ENCODE measurements at places on chromosomes 2 and 18. TPM values are rescaled to one million over a fixed set of nuclear protein-coding genes. Genes with fewer than 3 reads are reported as not detected.

DNA sequence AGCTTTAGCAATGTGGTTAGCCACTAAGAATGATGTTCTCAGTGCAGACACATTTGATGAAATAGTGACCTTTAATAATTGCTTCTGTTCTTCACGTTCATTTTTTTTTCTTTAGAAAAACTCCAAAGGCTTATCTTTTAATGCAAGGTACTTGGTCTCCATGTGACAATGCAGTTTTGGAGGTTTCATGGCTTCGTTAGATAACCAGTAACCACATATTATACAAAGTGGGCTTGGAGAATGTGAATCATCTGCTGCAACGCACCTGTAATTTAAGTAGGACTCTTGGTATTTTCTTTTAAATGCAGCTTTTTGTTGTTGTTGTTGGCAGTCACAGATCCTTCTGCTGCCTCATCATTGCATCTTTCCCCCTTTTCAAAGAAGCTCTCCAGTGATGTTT is 1606.3 kb downstream of the SUCLG1 start:
- no peak for DNase-seq

GRCh38 chr18:47928466-47928865 is 2.0 kb downstream of the SMAD2 start:
- no peak for DNase-seq

DNA sequence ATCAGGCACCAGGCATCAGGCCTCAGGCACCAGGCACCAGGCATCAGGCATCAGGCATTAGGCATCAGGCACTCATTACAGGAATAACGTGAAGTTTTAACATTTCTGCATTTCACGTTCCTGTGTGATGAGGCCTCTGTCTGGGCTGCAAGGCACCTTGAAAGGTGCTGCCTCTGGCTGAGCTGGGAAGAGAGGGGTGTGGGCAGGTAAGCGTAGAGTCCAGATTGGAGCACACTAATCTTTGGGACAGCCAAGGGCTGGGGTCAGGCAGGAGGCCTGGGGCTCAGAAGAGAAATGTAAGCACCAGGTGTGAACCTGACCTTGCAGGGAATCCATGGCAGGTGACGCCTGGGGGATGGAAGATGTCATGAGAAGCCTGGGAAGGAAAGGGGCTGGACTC is 25.3 kb upstream of the SNTG2 start:
- no peak for DNase-seq

The UPP2 gene
- total RNA-seq = not detected

DNA sequence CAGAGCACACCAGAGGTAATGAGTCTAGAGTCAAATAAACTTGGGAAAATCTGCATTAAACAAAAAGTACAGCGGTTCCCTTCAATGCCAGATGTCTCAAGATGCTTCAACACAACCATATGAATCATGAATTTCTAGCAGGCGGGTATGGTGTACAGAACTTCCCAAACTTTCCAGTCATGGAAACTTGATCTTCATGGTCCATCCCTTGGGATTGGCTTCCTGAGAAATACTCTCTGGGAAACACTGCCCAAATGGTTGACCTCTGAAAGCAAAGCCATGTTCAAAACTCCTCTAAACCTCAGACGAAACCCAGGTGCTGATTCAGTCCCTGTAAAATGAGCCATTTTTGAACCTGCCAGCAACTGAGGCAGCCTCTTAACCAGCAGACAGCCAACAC is 16.4 kb upstream of the TMEM247 start:
- DNase-seq = no peak

DNA sequence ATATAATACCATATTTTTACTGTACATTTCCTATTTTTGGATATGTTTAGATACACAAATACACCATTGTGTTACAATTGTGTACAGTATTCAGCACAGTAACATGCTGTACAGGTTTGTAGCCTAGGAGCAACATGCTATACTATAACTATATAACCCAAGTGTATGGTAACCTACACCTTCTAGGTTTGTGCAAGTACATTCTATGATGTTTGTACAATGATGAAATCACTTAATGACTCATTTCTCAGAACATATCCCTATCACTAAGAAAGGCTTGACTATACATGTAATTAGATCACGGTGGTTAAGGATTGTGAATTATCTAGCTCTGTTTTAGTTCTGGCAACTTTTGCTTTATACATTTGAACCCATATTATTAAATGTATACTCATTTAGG is 31.3 kb downstream of the NPHP1 start:
- DNase-seq = no peak

DNA sequence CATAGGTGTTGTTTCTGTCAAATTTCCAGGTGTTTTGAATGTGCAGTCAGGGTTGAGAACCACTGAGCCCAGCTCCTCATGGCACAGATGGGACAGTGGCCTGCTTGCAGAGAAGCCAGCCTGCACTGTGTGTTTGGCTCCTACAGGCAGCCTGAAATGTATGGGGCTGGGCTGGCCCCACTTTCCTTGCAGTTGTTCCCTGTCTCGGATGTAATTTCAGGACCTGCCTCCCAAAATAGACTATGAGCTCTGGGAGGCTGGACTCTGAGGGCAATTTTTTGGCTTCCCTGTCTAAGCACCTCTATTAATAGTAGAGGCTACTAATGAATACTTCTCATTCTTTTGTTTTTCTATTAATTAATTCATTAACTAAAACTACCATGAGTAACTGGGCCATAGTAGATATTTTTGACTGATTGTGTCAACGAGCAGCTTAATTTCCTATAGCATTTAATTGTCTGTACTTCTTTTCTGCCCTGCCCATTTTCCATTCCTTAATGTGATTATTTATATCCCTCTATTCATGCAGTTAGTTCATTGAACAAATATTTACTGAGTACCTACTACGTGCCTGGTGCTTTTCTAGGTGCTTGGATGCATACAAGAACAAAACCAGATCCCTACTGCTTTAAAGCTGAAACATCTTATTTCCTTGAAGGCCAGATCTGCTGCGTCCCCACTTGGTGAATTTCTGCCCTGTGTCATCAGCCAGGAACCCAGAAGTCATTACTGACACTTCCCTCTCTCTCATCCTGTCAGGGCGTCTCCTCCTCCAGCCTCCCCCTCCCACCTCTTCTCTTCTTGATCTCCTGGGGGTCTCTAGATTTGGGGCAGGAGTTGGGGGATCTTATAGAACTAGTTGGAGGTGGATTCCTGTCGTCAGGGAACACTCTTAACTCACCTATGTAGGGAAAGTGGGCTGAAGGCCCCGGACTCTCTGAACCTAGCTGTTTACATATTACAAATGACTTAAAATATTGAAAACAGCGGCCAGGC is 16.3 kb downstream of the DYSF start:
- DNase-seq = peak; percentile 47

The DNAH7 gene
- 0.27 TPM for total RNA-seq

The PLCL1 gene
- total RNA-seq = 101 TPM

- DNase-seq = no peak
Observed at GRCh38 chr2:96241227-96241626, 24.6 kb downstream of the TMEM127 start.

- DNase-seq = no peak
Observed at GRCh38 chr2:27956888-27957287, 66.4 kb downstream of the BABAM2 start.

GRCh38 chr2:186780701-186781316 is 68.2 kb downstream of the ZSWIM2 start:
- DNase-seq = no peak

DNA sequence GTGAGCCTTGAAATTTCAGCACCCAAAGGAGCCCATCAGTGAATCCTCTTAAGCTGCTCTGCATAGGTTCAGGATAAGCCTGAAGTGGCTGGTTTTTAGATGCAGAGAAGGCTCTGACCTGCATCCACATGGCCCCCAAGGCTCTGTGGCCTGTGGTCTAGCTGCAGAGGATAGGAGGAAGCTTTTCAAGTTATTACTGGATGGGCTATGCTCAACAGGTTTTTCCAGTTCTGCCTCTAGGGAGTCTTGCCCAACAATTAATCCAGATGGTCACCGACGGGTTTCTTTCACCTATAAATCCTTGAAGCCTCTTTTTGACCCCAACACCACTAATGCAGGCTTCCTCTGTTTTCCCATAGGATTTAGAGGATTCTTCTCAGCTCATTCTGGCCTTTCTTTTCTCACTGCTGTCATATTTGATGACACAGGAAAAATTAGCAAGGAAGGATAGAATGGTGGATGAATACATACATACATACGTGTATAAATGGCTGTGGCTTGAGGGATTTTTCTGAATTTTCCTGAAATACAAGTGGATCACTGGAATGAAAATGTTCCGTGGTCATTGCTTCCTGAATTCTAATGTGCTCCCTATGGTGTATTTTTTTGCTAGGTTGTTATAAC is 52.2 kb upstream of the BCL2L11 start:
- DNase-seq = no peak

GRCh38 chr2:217955881-217956493 is 46.8 kb downstream of the TNS1 start:
- DNase-seq = no peak

GRCh38 chr2:238564286-238564920 is 137.7 kb downstream of the ASB1 start:
- no peak for DNase-seq

The SLC38A11 gene
- total RNA-seq = 0.50 TPM

DNA sequence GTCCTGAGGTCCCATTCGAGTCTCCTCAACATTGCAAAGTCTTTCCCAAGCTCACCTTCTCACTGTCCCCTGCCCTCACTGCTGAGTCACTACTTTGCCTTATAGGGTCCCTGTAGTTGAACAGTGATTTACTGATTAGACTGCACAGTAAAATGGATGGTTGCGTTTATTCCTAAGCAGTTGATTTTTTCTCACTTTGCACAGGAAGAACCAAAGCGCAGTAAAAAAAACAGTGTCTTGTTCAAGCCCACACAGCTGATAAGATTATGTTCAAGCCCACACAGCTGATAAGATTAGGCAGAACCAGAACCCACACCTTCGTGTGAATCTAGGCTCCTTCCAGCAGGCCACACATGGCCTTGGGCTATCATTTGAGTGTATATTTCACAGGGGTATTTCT is 215.3 kb upstream of the COPS8 start:
- DNase-seq = no peak

- DNase-seq = no peak
Observed at GRCh38 chr2:239147376-239147775, 253.4 kb downstream of the HDAC4 start.

The FKBP7 gene
- total RNA-seq = 9.0 TPM

DNA sequence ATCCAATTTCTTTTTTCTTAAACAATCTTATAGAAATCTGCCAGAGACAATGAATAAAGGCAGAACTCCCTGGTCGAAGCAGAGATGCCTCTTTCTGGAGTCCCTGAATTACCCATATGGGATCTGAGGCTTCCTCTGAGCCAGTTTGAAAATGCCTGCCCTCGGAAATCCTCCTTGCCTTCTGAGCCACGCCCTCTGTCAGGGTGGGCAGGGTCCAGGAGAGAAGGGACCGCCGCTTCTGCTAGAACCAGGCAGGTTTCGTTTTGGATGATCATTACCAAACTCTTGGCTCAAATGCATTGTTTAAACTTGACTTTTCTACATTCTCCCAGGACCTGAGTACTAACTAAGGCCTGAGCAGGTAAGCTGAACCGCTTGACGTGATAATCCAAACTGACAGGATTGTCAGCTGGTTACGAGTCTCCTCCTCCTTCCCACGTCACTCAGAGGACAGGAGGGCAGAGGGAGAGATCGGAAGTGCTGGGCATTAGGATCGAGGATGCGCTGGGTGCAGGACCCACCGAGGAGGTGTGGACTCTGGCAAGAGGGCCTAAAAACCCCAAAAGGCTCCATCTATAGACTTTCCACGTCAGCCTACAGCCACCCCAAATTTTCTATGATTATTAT is 128.4 kb downstream of the KLHL29 start:
- DNase-seq = no peak

DNA sequence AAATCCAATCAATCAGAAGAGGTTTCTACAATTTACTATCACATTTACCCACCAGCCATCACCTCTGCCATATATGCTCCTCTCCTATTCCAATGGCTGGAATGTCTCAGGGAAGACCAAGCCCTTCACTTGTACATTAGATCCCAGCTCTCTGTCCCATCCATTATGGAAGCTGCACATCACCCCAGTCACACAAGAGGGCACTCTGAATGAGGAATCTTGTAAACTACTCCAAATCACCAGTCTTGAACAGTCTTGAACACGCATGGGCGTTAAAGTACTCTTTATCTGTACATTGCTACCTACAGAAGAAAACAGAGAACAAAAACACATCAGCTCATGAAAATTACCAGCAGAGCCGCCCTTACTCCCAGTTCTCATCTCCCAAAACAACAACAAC is 38.7 kb downstream of the ZC3H8 start:
- DNase-seq = no peak

The C2orf15 gene
- not detected for total RNA-seq

- DNase-seq = peak; percentile 89
Observed at GRCh38 chr2:17518212-17519154, at the start of gene RAD51AP2. Gene RAD51AP2, minus strand, starts transcription at chr2:17518440. Its CDS starts 25 bp downstream, at chr2:17518415.

DNA sequence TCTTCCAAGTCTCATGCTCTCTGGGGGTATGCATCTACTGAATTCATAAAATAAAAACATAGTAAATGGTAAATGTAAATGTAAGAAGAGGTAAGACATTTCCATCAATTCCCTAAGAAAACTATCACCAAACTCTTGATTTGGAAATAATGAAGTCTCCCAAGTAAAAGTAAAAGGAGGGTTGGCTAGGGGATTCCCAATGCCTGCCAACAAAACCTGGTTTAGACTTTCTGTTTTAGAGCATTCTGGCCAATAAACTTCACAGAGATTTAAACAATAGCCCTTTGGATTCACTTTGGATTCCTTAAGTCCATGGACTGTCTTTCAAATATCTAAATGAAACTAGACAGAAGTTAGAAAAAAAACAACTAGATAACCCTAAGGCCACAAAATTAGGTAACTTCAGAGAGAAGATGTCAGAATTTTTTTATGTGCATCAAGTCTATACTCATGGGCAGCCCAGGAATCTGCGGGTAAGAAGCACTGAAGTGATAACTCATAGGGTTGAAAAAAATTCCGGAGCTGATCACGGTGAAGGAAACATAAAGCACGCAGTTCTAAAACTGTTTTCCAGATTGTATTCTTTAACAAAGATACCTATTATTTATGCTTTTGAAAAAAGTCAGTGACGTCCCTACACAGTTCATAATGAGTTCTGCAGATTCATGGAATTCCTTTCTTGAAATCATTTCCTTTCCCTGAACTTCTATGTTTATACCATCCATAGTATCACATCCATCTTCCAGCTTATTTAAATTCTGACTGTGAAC is 263.6 kb downstream of the AFF3 start:
- DNase-seq = no peak

The SLC8A1 gene
- total RNA-seq = 827 TPM

The OR6B2 gene
- not detected for total RNA-seq

GRCh38 chr18:34598120-34598635 is 111.9 kb upstream of the DTNA start:
- no peak for DNase-seq

The GPR35 gene
- 0.76 TPM for total RNA-seq

Measured in heart left ventricle (tissue), 16 donors.